Body of pancreas (tissue), 4 donors: ENCODE measurements at places on chromosomes 16 and 17. TPM values are rescaled to one million over a fixed set of nuclear protein-coding genes. Genes with fewer than 3 reads are reported as not detected.

PMP22 gene
- 23.1 TPM for total RNA-seq

GJD3 gene
- not detected for total RNA-seq

AIPL1 gene
- not detected for total RNA-seq

- H3K36me3 ChIP-seq, result no peaks in the 10 kb centered on the region
- no peak overlapping the region for H3K4me3 ChIP-seq
- DNase-seq, result peak; percentile 98
- H3K27ac ChIP-seq, result peak overlapping the region; percentile 92
- peaks cover 19% of the 10 kb centered on the region for H3K4me1 ChIP-seq
These were observed 69.6 kb upstream of the ZNF750 start for GRCh38 chr17:82909322-82909904.

ZFP3 gene
- total RNA-seq, result 5.4 TPM

GRCh38 chr16:86679490-86679889 is 101.1 kb downstream of the FOXL1 start:
- H3K4me1 ChIP-seq, result no peaks in the 10 kb centered on the region
- no peak overlapping the region for H3K27ac ChIP-seq
- no peaks in the 10 kb centered on the region for H3K27me3 ChIP-seq
- no peak overlapping the region for H3K4me3 ChIP-seq
- no peak for DNase-seq

CCL5 gene
- 4.9 TPM for total RNA-seq

- no peaks in the 10 kb centered on the region for H3K27me3 ChIP-seq
- no peak overlapping the region for H3K4me3 ChIP-seq
- H3K27ac ChIP-seq, result peak overlapping the region; percentile 89
- H3K4me1 ChIP-seq, result peaks cover 47% of the 10 kb centered on the region
- H3K36me3 ChIP-seq, result no peaks in the 10 kb centered on the region
These were observed 15.3 kb downstream of the ZC3H7A start for GRCh38 chr16:11781773-11782172.

PTGES3L gene
- not detected for total RNA-seq

DNA sequence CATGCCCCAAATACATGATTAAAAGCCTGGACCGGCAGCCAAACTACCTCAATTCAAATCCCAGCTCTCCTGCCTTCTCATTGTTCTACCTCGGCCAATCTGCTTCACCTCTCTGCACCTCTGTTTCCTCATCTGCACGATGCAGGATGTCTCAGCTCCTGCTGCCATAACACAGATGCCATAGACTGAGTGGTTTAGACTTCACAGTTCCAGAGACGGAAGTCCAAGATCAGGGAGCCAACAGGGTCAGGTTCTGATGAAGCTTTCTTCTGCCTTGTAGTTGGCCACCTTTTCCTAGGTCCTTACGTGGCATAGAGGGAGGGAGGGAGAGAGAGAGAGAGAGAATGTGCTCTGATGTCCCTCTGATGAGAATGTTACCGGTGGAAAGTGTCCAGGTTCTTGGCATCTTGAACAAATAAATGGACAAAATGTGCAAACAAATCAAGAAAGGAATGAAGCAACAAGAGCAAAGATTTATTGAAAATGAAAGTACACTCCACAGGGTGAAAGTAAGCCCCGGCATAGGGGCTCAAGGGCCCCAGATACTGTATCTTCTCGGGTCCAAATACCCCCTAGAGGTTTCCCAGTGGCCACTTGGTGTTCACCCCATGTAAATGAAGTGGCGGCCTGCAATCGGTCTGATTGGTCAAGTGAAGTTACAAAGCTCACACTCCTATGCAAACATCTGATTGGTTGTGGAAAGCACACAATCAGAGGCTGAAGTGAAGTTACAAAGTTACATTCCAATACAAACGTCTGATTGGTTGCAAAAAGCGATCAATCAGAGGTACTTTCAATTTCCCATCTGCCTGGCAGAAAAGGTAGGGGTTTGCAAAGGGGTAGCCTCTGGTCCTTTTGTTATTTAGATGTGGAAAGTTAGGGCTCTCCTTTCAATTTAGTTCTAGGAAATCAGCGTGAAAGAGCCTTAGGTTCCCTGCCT is 43.3 kb upstream of the ZCCHC14 start:
- no peak overlapping the region for H3K27ac ChIP-seq
- H3K27me3 ChIP-seq, result peaks cover 4% of the 10 kb centered on the region
- H3K36me3 ChIP-seq, result no peaks in the 10 kb centered on the region
- no peak for DNase-seq
- H3K4me3 ChIP-seq, result no peak overlapping the region

DNA sequence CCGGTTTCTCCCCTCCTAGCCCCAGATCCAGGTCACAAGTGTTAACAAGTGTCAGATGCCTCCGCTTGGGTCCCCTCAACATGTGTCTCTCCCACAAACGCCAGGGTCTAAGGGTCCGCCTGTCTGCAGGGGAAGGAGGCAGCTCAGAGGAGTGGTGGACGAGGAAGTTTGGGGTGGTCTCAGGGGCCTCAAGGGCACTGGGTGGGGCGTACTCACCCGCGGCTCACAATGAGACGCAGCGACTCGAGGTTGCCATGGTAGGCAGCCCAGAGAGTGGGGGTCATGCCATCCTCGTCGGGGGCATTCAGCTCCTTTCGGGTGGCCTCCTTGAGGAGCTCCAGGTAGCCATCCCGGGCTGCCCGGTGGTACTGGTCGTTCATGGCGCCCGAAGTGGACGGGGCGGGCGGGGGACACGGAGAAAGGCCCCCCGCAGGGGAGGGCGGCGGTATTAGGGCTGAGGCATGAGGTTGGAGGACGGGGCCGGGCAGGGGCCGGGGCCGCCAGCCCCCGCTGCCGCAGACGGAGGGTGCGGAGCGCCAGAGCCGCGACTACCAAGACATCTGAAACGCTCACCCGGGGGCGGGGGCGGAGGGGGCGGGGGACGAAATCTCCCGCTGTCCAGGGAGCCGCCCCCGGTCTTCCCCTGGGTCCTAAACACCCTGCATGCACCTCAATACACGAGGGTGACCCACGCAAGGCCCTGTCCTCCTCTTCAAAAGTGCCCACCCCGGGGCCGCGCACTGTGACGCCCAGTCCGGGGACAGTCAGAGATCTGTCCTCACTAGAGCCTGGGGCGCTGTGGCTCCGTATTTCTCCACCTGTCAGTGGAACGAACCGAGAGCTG is at the start of gene USH1G:
USH1G (minus strand) TSS at position 562 of the 844 bp plus-strand sequence; CDS start at position 380, 182 bp downstream.
- H3K27me3 ChIP-seq, result peaks cover 13% of the 10 kb centered on the region
- DNase-seq, result no peak
- H3K27ac ChIP-seq, result no peak within 1 kb of the TSS
- H3K4me1 ChIP-seq, result peaks cover 28% of the 10 kb centered on the region
- no peak within 1 kb of the TSS for H3K4me3 ChIP-seq

GRCh38 chr16:14509675-14510132 is 120.4 kb downstream of the PARN start:
- H3K27me3 ChIP-seq, result no peaks in the 10 kb centered on the region
- DNase-seq, result no peak
- H3K27ac ChIP-seq, result no peak overlapping the region

GRCh38 chr16:66291833-66292232 is 74.7 kb upstream of the CDH5 start:
- no peak for DNase-seq
- H3K27ac ChIP-seq, result no peak overlapping the region
- no peaks in the 10 kb centered on the region for H3K27me3 ChIP-seq
- no peak overlapping the region for H3K4me3 ChIP-seq
- no peaks in the 10 kb centered on the region for H3K4me1 ChIP-seq
